Natural killer cell treated with Interleukin-12 subunit alpha and Interleukin-12 subunit beta and Interleukin-15 and Interleukin-18, amount 100 ng/mL, for 72 hours (primary cell): ENCODE measurements at places on chromosomes 16 and 17. TPM values are rescaled to one million over a fixed set of nuclear protein-coding genes. Genes with fewer than 3 reads are reported as not detected.

DNA sequence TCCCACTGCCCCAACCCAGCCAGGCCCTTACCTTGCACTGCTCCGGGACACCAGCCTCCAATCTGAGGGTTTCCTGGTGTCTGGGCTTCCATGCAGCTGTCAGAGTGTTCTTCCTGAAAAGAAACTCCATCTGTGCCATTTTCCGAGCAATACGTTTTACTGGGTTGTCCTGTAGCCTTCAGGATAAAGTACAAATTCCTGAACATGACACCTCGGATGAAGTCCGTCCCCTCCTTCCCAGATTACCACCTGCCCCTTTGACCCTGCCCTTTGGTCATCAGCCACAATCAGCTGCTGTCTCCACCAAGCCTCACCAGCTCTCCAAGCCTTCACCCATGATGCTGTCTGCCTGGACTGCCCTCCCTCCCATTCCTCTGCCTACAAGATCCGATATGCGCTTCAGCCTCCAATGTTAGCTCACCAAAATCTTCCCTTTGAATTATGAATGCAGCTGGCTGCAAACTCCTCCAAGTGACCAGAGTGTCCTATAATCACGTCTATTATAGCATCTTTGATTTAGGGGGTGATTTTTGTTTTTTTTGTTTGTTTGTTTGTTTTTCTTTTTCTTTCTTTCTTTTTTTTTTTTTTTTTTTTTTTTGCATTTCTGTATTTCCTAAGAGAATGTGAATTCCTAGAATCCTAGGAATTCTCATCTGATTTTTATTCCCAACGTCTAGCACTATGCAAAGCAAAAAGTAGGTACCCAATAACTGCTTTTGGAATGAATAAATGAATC, 60.6 kb upstream of the KIFC3 start:
- no peak for DNase-seq

- no peak for DNase-seq
Measured at GRCh38 chr16:66502020-66502913, 47.7 kb downstream of the TK2 start.

CD300H gene
- not detected for total RNA-seq

KRTAP3-2 gene
- total RNA-seq, result not detected

CES5A gene
- not detected for total RNA-seq
